ENCODE measurements at places on chromosomes 11 and 22.

DNA sequence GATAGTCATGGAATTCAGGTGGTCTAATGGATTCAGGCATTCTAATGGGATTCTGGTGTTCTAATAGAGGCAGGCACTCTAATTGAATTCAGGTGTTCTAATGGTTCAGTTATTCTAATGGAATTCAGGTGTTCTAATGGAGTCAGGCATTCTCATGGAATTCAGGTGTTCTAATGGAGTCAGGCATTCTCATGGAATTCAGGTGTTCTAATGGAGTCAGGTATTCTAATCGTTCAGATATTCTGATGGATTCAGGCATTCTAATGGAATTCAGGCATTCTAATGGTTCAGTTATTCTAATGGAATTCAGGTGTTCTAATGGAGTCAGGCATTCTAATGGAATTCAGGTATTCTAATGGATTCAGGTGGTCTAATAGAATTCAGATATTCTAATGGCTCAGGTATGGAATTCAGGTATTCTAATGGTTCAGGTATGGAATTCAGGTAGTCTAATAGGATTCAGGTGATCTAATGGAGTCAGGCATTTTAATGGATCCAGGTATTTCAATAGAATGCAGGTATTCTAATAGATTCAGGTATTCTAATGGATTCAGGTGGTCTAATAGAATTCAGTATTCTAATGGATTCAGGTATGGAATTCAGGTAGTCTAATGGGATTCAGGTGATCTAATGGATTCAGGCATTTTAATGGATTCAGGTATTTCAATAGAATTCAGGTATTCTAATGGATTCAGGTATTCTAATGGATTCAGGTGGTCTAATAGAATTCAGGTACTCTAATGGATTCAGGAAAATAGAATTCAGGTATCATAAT lies 22.0 kb upstream of the PHF21B start:
- DNase-seq = no peak

DNA sequence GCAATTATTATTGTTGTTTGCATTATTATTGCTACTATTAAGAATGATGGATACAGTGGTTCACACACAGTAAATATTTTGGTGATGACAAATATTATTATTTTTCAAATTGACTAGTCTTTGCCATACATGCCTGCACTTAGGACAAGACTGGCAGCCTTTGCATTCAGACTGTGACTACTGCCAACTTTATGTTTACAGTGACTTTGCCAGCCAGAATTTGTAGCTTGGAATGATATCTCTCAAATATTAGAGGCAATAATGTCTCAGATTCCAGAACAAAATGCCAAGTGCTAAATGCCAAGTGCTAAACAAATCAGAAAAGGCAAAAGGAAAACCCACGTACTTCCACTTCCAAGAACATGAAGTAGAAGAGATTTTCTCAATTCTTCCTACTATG lies 823.1 kb downstream of the DLG2 start:
- DNase-seq = no peak

- no peak for DNase-seq
Measured at GRCh38 chr11:19433367-19433766, 192.6 kb upstream of the E2F8 start.

DNA sequence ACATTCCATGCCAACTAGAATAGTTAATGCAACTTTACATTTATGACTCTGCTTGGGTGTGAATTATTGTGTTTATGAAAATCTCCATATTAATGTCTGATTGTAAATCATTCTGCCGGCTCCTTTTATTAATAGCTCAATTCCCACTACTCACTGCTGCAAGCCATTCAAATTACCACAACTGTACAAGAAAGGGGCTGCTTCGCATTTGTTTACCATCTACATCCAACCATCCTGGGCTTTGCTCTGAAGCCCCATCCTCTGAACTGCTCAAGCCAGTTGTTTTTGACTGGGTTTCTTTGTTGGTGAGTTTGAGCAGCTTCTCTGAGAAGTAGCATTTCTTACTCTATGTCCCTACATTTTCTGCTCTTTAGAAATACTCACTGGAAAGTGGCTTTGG lies 451.6 kb upstream of the CADM1 start:
- no peak for DNase-seq

DNA sequence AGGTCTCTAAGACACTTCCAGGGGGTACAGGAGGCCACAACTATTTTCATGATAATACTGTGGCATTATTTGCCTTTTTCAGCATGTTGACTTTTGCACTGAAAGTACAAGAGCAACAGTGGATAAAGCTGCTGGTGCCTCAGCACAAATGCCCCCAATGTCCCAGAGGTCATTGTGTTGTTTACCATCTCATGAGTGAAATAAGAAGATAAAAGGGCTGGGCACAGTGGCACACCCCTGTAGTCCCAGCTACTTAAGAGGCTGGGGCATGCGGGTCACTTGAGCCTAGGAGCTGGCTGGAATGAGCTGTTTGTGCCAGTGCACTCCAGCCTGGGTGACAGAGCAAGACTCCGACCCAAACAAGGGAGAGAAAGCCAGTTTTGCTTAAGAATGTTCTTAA lies 72.6 kb upstream of the RAB1B start:
- DNase-seq = no peak

GRCh38 chr11:46149826-46150225 lies 28.6 kb upstream of the PHF21A start:
- no peak for DNase-seq

DNA sequence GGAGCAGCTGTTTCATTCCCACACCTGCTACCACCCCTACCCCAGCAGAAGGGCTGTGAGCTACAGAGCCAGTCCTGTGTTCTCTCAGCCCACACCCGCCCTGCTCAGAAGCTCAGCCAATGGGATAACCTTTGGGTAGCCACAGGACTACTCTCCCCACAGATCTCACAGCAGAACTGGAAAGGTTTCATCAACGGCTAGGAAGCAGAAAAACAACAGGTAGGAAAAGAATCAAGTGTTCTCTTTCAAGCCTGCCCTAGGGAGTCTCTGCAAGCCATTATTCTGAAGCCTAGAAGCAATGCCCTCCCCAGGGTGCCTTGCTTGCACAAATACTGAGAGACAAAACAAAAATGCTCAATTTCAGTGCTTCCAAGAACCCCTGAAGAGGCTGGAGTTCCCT lies 77.2 kb downstream of the TMPRSS5 start:
- no peak for DNase-seq

DNA sequence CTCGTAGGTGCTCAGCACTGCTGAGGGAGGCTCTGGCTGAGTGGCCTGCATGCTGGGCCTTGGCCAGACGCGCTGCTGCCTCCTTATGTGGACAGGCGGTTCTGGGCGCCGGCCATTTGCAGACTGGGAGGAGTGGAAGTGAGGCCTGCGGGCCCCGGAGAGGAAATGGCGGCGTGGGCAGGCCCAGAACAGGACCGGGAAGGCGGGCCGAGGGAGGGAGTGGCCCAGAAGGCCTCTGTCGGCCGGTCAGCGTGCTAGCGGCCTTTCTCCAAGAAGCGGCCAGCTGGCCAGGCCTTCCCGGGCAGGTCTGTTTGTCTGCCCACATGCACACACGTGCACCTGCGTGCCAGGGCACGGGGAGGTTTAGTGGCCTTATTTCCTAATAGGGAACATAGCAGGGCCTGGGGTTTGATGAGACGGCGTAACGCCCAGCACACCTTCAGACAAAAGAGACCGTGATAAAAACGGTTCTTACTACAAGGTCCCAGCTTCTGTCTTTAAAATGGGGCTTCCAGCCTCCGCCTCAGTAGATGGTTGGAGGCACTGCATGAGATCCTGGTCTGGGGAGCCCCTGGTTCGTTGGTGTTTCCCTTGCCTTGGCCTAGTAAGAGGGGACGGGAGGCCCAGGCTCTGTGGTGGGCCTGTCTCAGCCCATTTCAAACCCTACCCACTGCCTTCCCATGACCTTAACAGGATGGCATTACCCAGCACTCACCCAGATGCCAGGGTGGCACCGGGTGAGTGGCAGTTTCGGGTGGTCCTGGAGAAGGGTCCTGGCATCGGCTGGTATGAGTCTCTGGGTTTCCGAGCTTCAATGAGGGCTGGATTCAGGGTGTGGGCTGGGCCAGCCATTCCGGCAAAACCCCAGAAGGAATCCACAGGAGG lies 65.1 kb upstream of the PPARA start:
- DNase-seq = peak; percentile 77

- peak; percentile 36 for DNase-seq
Measured at GRCh38 chr11:65355776-65356393, 1.3 kb downstream of the TIGD3 start.

GRCh38 chr11:35998634-35999033 lies 54.8 kb downstream of the LDLRAD3 start:
- DNase-seq = no peak

- DNase-seq = no peak
Measured at GRCh38 chr11:8693555-8693954, 11.0 kb downstream of the RPL27A start.

GRCh38 chr11:132772703-132773545 lies 759.4 kb downstream of the OPCML start:
- DNase-seq = no peak

DNA sequence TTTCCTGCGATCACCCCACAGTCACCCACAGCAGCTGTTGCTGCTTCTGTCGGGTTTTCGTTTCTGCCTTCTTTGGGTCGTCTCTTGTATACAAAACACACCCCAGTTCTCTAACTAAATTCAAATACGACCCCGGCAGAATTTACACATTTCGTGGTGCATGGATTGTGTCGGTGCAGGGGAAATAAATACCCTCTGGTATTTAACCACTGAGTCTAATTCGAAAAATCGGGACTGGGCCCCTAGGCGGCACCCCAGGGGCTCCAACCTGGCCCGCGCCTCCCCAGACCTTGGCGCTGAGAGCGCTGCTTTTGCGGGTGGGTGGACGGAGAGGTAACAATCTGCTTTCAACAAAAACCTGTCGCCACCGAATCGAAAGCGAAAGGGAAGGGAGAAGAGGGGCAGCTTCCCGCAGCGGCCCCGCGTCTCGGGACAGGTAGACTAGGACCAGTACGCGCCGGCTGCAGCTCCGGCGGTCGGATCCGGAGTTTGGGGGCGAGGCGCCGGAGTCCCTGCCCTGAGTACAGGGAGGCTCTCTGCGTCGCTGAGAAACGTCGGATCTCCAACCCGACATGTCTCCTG lies 4.4 kb downstream of the ALX4 start:
- no peak for DNase-seq

Measured in astrocyte of the spinal cord (primary cell).